ENCODE measurements at places on chromosomes 7 and 10.

- no peak for DNase-seq
Measured at GRCh38 chr7:142420554-142421362, 162.9 kb upstream of the PRSS58 start.

- DNase-seq: no peak
Measured at GRCh38 chr7:9608560-9608959, 1175.2 kb downstream of the NXPH1 start.

DNA sequence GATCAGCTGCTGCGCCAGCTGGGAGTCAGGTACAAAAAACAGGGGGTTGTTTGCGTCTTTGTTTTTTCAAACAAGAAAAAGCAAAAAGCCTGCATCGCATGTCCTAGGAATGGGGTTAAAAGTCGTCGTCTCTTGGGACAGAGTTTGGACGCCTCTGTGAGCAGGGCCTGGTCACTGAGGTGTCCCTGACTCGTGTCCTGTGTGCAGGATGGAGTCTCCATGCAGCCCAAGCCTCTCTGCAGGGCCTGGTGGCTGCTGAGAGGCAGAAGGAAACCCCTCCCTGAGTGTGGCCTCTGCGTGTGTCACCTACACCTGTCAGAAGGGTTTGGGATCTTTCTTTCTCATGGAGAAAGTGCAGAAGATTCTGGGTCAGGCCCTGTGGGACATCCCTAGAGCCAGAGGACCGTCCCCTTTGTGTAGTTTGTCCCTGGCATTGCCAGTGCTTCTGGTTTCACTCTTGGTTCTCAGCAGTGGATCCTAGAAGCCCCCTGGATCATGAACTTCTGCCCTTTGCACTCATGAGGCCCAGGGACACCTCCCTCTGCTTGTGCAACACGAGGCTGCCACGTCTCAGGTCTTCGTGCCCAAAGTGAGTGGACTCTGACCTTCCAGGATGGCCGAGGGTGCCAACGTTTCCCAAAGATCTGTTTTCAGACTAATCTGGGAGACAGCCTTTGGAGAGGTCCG lies 75.0 kb downstream of the PRKAG2 start:
- no peak for DNase-seq

DNA sequence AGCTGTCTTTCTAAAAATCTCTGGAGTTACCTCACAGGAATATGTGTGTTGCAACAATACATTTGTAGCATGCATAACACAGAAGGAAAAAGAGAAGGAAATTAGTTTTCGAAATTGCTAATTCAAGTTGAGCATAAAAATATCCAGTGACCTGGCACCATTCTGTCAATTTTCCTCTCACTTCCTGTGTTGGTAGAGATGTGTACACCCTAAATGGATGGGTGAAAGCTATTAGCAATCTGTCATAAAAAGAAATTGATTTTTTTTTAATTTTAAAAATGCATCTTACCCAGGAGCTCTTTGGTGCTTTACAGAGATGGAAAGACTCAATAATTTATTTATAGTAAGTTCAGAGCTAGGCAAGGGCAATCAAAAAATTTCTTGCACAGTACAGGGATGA lies 333.3 kb upstream of the TMEM229A start:
- DNase-seq: no peak

GRCh38 chr10:100744987-100745881 lies at the start of gene PAX2:
Gene PAX2, plus strand, starts transcription at chr10:100745582. Its CDS starts 679 bp downstream, at chr10:100746261.
- no peak for DNase-seq

- no peak for DNase-seq
Measured at GRCh38 chr10:102714621-102715455, at the start of gene SFXN2. Gene SFXN2, plus strand, starts transcription at chr10:102714636. Its CDS starts 12,001 bp downstream, at chr10:102726637.

GRCh38 chr7:107161415-107161814 lies 7.4 kb upstream of the HBP1 start:
- no peak for DNase-seq

DNA sequence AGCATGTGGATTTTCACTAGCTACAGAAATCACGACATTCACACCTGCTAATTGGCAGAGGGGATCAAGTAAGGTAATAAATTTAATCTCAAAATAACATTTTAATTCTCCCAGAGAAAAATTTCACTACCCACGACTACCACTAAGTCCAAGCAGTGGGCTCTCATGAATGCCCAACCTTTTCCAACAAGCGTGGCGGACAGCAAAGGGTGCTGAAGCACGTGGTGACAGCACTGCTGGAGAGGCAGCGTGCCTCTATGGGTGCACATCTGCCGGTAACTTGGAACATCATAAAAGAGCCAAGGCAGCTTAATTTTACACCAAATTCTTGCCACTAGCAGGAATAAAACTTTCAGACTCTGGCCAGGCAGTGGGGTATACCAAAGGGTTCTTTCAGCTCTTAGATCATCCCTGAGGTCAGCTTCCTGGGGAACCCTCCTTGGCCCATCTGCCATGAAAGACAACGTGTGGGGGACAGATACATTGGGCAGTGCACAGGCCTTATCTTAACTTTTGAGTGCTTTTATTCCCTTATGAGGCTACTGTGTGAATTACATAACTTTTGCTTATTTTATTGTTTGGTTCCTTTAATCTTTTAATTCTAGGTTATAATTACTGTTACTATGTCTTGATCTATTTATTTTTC lies 206.7 kb upstream of the KCTD7 start:
- DNase-seq: no peak

- no peak for DNase-seq
Measured at GRCh38 chr7:55254242-55254595, 110.9 kb upstream of the LANCL2 start.

DNA sequence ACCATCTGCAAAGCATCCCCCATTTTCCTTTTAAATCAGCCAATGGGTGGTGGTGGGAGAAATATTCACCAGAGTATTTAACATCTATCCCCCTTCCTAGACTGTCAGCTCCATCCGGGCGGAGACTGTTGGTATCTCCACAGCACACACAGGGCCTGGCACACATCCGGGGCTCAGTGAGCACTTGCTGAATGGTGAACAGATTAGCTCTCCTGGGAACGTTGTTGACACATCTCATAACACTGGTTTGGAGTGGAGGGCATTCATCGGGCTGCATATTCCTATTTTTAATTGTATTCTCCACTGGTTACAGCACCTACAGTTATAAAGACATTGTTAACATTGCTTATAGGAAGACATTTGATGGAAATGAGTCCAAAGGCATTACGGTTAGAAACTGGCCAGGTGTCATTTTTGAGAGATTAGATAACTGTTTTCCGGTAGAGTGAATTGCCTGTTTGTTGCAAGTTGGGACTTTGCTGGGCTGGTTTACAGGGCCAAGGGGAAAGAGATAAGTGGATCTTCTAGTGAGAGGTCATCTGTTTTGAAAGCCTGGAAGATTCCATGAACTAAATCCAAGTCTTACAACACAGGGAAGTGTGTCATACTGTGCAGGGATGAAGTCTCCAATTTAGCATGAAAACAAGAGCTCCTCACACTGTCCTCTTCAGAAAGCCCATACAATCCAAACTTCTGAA lies 101.8 kb downstream of the EGFR start:
- no peak for DNase-seq

DNA sequence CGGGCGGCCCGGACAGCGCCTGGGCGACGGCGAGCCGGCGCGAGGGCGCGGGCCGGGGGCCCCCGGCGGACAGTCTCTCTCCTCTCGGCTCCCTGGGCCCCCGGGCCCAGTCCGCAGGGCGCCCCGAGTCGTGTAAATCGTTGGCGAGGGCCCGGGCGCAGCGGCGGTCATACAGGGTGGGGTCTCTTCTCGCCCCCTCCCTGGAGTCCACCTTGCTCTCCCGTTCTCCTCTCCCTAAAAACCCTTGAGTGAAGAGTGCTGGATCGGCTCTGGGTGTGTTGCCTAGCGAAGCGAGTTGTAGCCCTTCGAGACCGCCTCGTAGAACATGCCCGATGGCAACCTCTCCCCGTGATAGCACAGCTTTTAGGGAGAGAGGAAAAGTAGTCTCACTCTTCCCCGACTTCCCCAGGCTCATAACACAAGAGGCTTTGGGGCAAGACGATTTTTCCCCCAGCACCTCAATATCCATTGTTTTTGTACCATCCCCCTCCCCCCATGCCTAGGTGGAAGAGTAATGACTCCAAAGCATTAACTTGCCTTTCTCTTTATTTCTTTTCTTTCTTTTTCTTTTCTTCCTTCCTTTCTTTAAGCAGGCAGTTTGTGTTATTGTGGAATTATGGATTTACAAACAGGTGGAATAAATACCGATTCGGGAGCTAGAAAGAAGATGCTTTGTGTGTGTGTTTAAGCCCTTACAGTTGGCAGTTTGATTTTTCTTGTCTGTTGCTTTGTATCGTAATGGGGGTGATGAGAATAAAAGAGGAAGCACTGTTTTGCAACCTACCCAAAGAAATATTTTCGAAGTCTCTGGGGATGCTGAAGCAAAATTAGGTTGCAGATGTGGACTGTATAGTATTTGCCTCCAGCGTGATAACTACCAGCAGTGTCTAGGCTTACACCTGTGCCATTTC lies 822 bp downstream of the SHOC2 start:
- no peak for DNase-seq

- DNase-seq: no peak
Measured at GRCh38 chr10:18523025-18523424, 128.4 kb downstream of the NSUN6 start.

DNA sequence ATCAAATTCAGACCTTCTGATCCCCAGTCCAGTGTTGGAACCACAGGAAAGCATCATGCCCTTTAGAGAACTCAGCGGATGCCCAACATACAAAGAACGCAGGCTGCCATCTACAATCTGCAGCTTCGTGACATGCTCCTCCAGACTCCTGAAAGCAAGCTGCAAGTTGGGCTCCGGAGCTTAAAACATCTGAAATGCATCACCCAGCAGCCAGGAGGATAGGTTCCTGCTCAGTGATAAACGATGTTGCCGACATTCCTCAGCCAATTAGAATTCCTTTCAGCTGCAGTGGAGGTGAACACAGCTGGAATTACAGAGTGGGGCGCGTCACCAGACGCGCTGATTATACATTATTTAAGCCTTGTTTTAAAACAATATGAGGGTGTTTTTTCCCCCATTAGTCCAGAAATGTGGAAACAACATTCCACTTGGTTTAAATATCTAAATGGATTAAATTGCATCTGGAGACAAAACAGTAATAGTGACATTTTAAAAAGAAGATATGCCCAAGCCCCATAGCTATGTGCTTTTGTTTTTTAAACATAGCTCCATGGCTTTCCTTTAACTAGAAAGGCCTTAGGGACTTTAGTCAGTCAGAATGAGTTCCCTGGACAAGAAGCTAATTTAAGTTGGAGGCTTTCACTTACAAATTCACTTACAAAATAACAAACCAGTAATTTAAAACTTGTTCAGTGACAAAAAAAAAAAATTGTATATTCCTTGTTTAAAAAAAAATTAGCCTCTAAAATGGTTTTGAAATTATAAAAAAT lies 6.3 kb downstream of the SMURF1 start:
- DNase-seq: no peak

DNA sequence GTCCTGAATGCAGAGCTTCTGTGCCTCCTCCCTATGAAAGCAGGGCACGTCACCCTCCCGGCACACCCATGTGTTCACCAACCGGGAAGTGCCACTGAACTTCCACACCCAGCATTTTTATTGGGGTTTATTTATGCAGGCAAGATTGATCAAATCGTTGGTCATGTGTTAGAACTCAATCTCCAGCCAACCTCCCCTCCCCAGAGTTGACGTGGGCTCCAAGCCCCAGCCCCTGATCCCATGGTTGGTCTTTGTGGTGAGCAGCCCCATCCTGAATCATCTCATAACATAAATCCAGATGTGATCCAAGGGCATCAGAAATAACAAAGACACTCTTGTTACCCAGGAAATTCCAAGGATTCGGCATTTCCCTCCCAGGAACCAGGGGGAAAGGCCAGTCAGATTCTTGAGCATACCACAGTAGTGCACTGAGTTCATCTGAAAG lies 151.2 kb downstream of the TPST1 start:
- no peak for DNase-seq

- DNase-seq: no peak
Measured at GRCh38 chr7:5678295-5679047, 103.0 kb downstream of the RNF216 start.

- no peak for DNase-seq
Measured at GRCh38 chr7:140003913-140004382, 58.8 kb downstream of the PARP12 start.

DNA sequence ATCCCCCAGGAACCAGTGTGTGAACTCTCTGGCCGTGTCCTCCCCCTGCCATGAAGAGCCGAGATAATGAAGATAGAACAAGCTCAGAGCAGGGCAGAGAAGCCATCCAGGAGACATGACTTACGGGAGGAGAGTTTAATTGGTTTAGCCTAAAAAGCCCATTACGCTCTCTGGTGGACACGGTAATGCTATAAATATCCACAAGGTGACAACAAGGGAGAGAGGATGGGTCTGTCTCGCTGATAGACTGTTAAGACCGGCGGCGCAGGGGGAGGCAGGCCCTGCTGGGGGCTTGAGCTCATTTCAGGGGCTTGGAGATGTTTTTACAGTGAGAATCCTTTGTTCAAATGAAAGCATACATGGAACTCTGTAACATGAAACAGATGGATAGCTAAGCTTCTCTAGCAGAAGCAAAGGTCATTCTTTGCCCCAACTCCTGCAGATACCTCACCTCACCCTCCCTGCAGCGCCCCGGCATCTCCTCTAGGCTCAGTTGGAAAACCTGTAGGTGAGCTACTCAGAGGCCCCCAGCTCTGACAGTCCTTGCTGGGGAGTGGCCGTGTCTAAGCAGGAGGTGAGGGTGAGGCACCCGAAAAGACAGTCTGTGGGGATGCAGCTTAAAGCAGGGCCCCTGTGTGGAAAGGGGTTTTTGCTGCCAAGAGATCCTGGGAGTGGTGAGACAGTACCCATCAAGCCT lies 40.8 kb upstream of the LOXL4 start:
- no peak for DNase-seq

GRCh38 chr10:108862676-108863350 lies 1060.5 kb downstream of the XPNPEP1 start:
- no peak for DNase-seq
